Activated CD8-positive, alpha-beta memory T cell treated with anti-CD3 and anti-CD28 coated beads for 4 hours (primary cell): ENCODE measurements at places on chromosomes 13 and 19.

DNA sequence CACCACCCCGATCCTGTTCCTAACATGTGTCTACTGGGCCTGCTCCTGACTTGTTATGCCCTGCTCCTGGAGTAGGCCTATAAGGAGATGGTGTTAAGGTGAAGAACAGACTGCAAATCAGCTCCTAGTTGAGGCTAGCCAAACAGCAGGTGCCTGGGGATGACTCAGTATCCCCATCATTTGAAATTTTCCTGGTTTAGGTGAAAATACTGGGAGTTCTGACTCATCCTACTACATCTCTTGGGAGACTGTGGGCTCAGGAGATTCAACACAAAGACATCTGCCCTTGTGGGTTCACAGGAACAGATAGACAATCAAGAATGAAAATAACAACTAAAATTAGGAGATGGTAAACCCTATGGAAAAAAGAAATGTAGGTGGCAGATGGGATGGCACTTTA is 41.2 kb downstream of the BRD4 start:
- DNase-seq: no peak

DNA sequence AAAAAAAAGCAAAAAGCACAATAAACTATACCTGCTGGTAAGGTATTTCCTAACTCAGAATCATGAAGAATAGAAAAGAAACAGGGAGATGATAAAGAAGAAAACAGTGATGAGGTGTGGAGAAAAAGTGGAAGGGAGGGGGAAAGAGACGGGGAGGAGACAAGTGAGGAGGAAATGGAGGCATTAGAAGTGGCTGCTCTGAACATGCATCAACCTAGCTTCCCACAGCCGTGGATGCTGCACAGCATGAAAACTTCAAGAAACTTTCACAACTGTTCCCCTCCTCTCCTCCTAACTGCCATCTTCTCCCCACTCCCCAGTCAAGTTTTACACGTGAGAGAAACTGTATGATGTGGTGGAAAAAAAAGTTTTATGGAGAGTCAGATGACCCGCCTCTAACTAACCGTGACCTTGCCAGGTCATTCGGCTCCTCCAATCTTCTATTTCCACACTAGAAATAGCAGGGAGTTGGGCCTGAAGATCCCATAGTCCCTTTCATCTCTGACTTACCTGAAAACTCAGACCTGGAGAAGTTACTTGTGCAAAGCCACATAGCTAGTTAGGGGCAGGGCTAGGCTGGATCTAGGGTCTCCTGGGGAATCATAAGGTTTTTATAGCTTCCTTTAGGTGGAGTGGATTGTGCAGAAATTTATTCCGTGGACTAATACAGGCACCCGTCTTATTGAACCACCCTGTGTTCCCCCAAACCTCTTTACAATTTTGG is 461.9 kb downstream of the KLF5 start:
- no peak for DNase-seq

GRCh38 chr19:56372281-56372680 is 21.1 kb downstream of the ZNF582 start:
- no peak for DNase-seq

DNA sequence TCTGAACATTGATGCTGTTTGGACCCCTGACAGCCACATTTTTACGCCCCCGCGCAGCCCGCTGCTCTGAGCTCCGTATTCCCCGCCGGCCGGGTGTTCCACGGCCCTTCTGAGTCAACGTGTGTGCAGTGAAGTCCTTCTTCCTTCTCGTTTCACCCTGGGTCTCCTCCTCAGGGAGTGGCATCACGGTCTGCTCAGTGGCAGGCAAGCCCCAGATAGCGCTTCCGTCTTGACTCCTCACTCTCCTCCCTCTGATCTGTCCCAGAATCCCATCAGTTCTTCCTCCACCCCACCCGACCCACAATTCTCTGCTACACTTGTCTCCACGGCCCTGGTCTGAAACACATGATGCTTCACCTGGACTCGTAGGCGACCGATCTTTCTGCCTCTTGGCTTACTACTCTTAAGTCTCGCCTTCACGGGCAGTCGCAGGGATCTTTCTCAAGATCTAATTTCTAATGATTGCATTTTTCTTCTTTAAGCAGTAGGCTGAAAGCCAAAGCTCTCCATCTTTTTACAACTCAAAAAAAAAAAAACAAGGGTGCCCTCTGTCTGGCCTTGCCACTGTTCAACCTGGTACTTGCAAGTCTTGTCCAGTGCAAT is 33.9 kb downstream of the CCNE1 start:
- no peak for DNase-seq

DNA sequence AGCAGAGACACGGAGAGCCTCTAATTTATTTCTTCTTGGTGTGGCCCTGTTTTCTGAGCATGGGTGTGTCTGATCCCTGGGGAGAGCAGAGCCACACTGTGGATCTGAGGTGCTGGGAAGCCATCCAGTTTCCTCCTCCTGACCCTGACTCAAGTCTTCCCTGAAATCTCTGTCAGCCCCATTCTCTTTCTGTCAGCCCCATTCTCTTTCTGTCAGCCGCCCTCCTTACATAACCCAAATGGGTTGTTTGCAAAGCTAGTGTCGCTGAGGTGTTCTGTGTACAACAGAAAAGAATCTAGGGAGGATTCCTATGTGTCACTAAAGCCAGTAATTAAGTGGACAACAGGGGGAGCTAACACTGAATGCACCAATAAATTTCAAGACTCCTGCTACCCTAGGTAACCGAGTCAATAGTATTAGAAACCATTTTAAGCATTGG is 50.2 kb downstream of the LRCH1 start:
- DNase-seq: no peak

- DNase-seq: no peak
Measured at GRCh38 chr19:49255674-49256073, 69.3 kb downstream of the SLC6A16 start.

GRCh38 chr19:37095859-37096258 is 17.6 kb downstream of the ZNF420 start:
- DNase-seq: no peak

DNA sequence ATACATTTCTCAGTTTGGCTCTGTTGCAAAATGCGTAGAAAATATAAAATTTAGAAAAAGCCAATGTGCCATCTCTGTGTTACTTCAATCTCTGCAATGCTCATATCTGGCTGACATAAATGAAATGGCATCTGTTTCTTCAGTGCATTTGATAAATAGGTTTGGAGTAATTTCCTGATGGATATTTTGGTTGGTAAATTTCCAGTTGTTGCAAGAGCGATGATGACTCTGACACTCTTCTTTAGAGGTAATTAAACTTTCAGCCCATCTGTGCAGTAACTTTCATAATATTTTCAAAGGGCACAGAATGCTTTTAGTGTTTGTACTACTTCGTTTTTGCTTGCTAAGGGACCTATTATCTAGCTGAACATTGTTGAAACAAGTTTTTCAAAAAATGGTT is 1286.4 kb downstream of the PCDH9 start:
- DNase-seq: no peak
